DMS79 treated with DMSO at 0.1 percent for 48 hours (cell line): ENCODE measurements at places on chromosomes 7 and 10.

- DNase-seq: peak; percentile 4
Measured at GRCh38 chr10:79396520-79396919, 48.9 kb downstream of the ZCCHC24 start.

GRCh38 chr7:144653449-144653848 is 182.4 kb downstream of the TPK1 start:
- no peak for DNase-seq

GRCh38 chr10:15385552-15386455 is 14.7 kb upstream of the FAM171A1 start:
- no peak for DNase-seq

- no peak for DNase-seq
Measured at GRCh38 chr10:1213252-1214070, 157.3 kb downstream of the WDR37 start.

GRCh38 chr7:50349963-50350944 is 45.7 kb downstream of the IKZF1 start:
- no peak for DNase-seq

DNA sequence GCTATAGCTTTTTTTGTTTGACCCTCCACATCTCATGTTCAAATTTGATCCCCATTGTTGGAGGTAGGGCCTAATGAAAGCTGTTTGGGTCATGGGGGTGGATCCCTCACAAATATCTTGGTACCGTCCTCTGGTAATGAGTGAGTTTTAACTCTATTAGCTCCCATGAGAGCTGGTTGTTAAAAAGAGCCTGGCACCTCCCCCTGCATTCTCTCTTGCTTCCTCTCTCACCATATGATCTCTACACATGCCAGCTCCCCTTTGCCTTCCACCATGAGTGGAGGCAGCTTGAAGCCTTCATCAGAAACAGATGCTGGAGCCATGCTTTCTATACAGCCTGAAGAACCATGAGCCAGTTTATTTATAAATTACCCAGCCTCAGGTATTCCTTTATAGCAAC is 43.0 kb upstream of the IMMP2L start:
- no peak for DNase-seq

DNA sequence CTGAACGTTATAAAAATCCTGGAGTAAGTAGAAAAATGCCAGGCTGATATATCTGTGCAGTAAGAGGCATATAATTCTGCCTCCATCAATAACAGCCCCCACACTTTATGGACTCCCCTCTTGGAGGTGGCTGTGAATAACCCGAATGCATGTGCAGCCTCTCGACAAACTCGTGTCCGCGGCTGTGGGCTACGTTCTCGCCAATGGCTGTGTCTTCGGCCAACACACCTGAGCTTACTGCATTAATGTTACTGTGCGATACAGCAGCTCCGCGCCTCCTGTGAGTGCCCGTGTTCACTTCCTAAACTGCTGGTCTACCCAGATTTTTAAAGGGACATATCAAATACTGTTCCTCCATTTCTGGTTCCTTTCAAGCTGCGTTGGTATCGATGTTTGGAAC is 209.4 kb downstream of the ADARB2 start:
- no peak for DNase-seq

GRCh38 chr7:56074371-56074791 is 10.3 kb downstream of the SUMF2 start:
- DNase-seq: peak; percentile 52

DNA sequence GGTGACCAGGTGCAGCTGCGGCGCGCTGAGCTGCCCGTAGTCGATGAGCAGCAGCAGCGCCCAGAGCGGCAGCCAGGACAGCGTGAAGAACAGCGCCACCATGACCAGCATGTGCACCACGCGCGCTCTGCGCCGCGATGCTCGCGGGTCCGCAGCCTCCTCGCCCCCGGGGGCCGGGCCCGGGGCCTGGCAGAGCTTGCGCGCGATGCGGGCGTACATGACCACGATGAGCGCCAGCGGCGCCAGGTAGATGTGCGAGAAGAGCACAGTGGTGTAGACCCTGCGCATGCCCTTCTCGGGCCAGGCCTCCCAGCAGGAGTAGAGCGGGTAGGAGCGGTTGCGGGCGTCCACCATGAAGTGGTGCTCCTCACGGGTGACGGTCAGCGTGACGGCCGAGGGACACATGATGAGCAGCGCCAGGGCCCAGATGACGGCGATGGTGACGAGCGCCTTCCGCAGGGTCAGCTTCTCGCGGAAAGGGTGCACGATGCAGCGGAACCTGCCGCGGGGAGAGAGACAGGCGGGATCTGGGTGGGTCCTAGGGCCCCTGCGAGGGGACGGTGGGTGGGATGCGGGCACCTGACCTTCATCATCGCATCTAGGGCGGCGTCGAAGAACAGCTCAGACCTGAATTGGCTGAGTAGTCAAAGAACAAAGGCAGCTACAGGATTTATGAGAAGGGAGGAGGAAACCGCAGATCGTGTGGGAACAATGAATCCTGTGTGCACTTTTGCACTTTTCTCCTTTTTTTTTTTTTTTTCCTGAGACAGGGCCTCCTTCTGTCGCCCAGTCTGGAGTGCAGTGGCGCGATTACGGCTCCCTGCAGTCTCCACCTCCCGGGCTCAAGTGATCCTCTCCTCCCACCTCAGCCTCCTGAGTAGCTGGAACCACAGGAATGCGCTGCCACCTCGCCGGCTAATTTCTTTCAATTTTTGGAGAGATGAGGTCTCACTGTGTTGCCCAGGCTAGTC is 22.4 kb upstream of the PPA1 start:
- peak; percentile 13 for DNase-seq

GRCh38 chr7:148232784-148233183 is 357.8 kb upstream of the C7orf33 start:
- no peak for DNase-seq

DNA sequence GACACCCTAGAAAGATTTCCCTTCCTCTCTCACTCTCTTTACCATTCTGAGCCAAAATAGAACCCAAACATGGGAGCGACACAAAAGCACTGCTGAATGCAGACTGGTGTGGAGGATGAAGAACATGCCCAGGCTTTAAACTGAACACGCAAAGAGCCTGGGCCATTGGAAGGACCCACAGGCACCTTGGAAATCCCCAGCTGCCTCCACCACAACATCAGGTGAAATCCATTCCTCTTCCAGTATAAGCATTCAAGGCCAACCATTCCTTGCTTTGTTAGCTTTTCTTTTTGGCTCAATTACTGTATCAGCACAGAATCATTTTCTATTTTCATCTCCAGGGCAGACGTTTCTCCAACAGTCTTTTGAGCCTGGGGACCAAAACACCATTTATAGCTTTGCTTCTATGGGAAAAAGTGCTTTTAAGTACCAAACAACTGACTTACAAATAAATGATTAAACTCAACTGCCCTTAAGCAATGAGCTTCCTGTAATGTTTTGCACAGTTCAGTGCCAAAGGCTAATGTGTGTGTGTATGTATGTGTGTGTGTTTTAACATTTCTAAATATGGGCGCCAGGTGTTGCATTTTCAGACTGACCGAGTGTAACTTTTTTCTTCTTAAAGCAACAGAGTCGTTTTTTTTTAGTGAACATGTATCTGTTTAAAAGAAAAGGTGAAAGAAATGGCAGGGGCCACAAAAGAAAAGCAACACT is 16.2 kb upstream of the BLNK start:
- peak; percentile 55 for DNase-seq

DNA sequence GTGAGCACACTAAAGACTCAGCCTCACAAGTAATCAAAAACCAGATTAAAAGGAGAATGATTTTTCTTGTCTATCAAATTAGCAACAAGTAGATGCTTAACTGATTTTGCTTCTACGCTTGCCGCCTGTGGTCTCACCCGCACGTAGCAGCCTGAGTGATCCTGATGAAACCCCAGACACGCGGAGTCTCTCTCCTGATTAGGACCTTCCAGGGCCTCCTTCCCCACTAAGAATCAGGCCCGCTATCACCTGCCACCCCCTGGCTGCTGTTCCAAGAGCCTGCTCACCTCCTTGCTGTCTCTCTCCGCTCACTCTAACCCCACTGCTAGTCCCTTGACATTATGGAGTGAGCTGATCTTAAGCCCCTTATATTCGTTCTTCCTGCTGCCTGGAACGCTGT is 325.9 kb upstream of the NRP1 start:
- DNase-seq: peak; percentile 3

GRCh38 chr7:104857458-104858425 is 156.3 kb upstream of the KMT2E start:
- DNase-seq: no peak

DNA sequence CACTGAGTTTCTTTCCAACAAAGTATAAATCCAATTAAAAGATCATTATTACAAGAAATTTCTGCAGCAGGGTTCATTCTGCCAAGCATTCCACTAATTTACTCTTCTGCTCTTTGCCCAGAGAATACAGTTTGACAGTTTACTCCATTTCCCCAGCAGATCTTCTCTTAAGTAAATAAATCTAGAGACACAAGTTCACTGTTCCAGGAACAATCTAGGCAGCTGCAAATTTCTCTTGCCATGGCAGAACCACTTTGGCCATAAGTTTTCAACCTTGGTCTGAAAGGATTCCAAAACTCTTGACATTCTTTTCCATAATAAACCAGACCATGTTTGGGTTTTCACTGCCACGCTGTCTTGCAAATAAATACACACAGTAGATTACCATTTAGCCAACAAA is 11.5 kb downstream of the RGS10 start:
- DNase-seq: peak; percentile 0

- DNase-seq: peak; percentile 77
Measured at GRCh38 chr7:135170274-135170997, at the start of gene CYREN. CYREN (minus strand) TSS chr7:135170707; CDS start chr7:135168922, 1,785 bp downstream.

GRCh38 chr10:107434201-107434600 is 269.7 kb upstream of the SORCS1 start:
- no peak for DNase-seq

GRCh38 chr7:149664666-149665065 is 108.7 kb downstream of the ZNF467 start:
- no peak for DNase-seq

DNA sequence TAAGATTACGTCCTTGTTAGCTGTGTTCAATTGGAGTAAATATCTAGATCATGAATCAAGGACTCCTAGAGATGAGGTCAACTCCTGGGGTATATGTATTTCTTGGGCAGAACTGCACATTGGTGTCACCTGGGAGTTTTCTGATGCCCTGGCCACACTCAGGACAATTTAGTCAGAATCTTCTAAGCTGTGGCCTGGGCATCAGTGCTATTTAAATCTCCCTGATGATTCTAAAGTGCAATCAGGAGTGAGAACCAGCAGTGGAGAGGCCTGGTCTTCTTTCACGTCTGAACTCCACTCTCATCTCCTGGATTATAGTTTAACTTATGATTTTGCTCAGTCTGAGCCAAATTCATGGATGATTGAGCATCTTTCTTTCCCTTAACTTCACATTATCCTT is 218.0 kb downstream of the BMPER start:
- no peak for DNase-seq

DNA sequence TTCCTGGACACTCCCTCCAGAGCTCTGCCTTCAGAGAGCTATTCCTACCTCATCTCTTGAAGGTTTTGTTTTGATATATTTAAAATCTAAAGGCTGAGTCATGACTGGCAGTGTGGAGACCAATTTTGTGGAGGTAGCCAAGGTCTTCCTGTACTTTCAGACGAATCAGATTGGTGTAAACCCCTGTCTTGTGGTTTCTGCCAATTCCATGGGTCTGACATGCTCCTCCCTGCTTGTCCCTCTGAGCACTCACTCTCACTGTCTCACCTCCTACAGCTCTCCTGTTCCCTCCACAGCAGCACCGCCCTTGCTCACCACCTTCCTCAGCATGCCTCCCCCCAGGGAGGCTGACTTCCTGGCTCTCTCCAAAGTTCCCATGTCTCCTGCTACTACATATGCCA is 179.8 kb downstream of the NPSR1 start:
- no peak for DNase-seq

GRCh38 chr7:83119026-83119382 is 43.7 kb downstream of the PCLO start:
- DNase-seq: no peak

- no peak for DNase-seq
Measured at GRCh38 chr10:81130014-81130413, 592.3 kb downstream of the SH2D4B start.

DNA sequence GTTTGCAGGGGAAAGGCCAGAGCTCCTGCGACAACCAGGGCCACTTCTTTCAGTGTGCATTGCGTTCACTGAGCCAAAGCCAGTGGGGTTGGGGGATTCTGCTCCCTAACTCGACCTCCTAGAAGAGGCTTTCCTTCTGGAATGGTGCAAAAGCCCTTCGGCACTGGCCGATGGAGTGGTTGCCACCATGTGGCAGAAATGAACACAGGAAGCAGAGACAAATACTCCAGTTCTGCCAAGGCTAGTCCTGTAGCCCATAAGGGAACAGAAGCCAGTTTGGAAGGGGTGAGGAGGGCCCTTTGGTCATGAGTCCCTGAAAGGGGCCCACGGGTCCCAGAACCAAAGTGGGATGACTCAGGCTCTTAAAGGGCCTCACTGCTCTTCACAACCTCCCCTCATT is 29.7 kb upstream of the ACSL5 start:
- no peak for DNase-seq

- DNase-seq: no peak
Measured at GRCh38 chr10:29621161-29621560, 13.6 kb downstream of the SVIL start.

DNA sequence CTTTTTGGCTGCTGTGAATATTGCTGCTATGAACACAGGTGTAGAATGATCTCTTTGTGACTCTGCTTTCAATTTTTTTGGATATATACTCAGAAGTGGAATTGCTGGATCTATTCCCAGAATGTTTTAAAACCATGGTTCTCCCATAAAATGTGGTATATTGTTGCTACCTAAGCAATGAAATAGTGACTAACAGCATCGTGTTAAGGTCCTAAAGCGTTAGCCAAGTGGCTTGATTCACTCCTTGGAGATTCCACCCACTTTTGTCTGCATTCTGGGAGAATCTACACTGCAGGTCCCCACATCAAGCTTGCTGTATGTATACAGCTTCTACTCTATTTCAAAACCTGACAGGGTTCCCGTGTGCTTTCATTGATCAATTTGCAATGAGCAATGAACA is 105.6 kb downstream of the CDK6 start:
- DNase-seq: no peak

DNA sequence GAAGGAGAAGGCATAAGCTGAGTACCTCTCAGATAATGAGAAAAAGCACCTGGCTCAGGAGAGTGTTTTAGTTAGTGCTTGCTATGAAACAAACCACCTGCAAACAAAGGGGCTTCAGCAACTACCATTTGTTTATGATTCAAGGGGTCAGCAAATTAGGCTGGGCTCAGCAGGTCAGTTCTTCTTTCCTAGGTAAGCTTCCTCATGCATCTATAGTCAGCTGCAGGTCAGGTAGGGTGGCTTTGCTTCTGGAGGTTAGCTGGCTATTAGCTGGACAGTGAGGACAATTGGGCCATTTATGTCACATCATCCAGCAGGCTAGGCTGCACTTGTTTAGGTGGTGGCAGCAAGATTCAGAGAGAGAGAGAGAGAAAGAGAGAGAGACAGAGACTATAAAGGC is 185.5 kb downstream of the EMX2 start:
- no peak for DNase-seq

- no peak for DNase-seq
Measured at GRCh38 chr10:86850481-86850880, 94.1 kb downstream of the BMPR1A start.

GRCh38 chr10:33117230-33117629 is 159.2 kb upstream of the ITGB1 start:
- no peak for DNase-seq

GRCh38 chr10:124262234-124262865 is 156.4 kb downstream of the OAT start:
- DNase-seq: no peak

GRCh38 chr7:78080241-78080640 is 281.7 kb downstream of the PHTF2 start:
- DNase-seq: no peak
